ENCODE measurements at places on chromosomes 5 and 9.
A peak's percentile ranks its signal among the peaks of the same experiment; 100 is the strongest.

DNA sequence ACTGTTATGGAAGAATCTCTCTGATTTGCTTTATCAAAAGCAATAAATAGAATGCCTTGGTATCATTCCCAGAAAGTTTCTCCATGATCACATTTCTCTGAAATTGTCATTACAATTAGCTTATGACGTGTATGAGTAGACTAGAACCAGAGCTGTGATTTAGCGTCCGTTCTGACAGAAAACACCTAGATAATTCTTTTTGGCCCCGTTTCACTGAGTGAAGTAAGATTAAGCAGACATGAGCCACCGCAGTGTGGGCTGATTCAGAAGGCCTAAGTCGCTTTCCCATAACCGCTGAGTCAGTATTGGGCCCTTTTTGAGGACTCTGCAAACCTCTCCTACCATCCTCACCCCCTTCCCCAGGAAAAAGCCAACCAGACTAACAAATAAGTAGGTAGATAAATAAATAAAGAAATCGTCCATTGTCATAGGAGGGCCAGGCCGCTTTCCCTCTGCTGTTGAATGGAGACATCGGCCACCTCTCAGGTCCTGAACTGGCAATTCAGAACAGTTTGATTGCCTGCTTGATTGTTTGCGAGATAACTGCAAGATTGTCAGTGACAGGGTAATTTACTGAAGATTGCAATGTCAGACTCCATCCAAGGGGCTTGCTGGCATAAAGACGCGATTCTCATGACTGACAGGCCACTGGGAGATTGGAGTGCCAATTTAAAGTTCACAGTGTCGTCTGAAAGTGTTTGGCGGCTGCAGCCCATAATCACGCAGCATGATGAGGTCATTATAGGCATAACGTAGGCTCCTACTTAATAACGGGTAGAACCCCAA, 105.0 kb upstream of the WWC1 start:
- DNase-seq = no peak

- DNase-seq = no peak
Measured at GRCh38 chr5:35183556-35183955, 46.7 kb downstream of the PRLR start.

DNA sequence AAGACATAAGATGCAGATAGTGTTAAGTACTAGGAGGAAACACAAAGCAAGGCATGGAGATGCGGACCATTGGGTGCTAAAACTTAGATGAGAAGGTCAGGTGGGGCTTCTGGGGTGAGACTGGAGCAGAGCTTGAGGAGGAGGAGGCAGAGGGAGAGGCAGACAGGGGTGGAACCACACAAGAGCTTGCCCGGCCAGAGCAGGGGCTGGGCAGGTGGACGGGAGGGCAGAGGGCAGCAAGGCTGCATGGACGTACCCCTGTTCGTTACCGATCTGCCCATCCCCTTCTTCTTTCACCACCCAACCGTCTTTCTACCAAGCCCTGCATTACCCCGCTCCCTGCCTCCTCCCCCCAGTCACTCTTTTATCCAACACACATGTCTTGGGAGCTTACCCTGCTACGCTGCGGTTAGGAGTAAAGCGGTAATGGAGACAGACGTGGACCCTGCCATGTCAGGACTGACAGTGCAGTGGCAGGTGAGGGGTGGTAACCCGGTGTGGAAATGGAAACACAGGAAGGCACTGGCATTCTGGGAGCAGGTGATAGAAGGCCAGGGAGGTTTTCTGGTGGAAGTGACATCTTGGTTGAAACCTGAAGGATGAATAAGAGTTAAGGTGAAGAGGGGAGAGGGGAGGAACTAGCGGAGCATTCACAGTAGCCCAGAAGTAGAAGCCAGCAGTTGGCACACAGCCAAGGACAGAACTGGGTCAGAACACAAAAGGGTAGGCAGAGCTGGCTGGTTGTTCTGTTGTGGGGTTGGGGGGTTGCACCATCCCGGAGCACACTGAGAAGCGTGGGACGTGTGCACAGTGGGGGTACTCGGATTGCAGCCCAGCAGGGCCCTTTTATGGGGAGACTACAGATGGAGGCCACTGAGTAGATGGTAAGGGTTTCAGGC, 167.2 kb downstream of the CACNA1B start:
- DNase-seq = no peak

GRCh38 chr5:58184910-58185309, 275.0 kb downstream of the PLK2 start:
- no peak for DNase-seq

- peak; percentile 77 for DNase-seq
Measured at GRCh38 chr5:120465436-120465961, 1.4 kb downstream of the PRR16 start.

Data from mesendoderm (in vitro differentiated cells).